ELR (cell line): ENCODE measurements at places on chromosomes 12 and 14.

DNA sequence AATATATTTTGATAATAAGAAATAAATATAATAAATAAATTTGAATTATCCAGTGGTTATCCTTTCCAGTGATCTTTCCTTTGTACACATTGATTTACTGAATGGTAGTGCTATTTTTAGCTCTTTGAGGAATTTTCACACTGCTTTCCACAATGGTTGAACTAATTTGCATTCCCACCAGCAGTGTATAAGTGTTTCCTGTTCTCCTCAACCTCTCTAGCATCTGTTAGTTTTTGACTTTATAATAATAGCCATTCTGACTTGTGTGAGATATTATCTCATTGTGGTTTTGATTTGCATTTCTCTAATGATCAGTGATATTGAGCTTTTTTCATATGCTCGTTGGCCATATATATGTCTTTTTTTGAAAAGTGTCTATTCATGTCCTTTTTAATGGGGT is 333.7 kb downstream of the RAD51B start:
- no peak for DNase-seq

DNA sequence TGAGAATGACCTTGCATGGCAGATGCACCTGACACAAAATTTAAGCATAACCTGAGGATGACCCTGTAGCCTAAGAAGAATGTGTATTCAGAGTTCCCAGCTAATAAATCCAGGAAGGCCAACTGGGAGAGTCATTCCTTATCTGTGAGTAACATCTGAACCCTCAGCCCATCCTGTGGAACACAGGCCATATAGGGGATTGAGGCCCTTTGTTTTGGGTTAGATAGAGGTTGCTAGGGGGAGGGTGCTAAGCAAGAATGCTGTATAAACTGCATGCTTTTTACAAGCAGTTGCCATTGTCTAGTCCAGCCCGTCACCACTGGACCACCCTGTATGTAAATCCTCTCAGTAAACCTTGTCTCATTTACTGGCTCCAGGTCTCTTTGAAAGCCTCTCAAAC is 77.0 kb downstream of the BICD1 start:
- DNase-seq = peak; percentile 62

- DNase-seq = no peak
Measured at GRCh38 chr14:52429451-52429850, 115.3 kb downstream of the PTGER2 start.

- no peak for DNase-seq
Measured at GRCh38 chr12:113850309-113851056, 115.6 kb downstream of the RBM19 start.

GRCh38 chr14:89848165-89848564 is 106.4 kb downstream of the EFCAB11 start:
- peak; percentile 19 for DNase-seq

GRCh38 chr12:48978291-48978740 is at the start of gene WNT1:
TSS of gene WNT1 (plus strand) at chr12:48978322. CDS start at chr12:48978651, 329 bp downstream.
- DNase-seq = no peak

- no peak for DNase-seq
Measured at GRCh38 chr14:36009643-36010042, 166.9 kb downstream of the PTCSC3 start.

DNA sequence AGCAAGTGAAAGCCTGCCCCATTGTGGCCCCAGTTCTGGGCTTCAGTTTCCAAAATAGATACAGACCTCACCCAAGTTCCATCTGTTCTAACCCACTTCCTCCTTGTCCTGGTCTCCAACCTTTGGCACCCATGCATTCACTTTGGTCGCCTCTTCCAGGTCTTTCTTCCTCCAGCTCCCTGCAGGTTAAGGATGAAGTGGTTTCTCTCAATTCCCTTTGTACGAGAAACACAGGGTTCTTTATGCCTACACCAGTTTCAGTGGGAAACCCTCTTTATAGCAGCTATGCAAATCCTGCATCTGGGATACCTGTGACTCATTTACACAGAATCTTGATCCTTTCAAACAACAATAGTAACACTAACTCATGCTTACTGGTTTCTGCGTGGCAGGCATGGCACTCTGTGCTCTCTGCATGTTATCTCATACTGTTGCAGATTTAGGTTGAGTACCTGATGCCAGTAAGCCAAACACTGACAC is 110.6 kb upstream of the AMIGO2 start:
- peak; percentile 67 for DNase-seq

- DNase-seq = peak; percentile 56
Measured at GRCh38 chr12:107126796-107127481, 33.6 kb upstream of the CRY1 start.

DNA sequence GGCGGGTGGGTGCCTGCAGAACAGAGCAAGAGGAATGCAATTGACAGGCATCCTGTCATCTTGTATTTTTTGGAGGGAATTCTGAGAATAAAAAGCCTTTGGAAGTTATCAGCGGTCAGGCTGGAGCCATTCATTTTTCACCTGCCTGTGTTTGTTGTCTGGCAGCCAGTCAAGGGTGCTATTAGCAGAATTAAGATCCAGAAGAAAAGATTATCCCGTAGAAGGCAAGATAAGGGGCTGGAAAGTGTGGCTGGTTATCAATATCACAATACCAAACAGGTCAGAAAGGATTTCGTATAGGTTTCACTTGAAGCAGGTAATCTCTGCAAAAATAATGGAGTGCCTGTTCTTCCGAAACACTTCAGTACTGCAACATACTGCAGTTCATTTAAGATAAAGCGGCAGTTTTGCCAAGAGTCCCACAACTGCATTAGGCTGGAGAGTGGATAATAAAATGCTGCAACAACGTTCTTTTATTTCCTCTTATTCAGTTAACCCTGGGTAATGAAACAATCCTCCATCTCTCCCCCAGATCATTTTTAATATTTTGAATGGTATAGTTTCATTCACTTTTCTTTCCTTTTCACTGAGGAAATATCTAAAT is 171.2 kb upstream of the CDKN3 start:
- no peak for DNase-seq

GRCh38 chr12:46524778-46525177 is 152.2 kb upstream of the SLC38A2 start:
- peak; percentile 60 for DNase-seq

DNA sequence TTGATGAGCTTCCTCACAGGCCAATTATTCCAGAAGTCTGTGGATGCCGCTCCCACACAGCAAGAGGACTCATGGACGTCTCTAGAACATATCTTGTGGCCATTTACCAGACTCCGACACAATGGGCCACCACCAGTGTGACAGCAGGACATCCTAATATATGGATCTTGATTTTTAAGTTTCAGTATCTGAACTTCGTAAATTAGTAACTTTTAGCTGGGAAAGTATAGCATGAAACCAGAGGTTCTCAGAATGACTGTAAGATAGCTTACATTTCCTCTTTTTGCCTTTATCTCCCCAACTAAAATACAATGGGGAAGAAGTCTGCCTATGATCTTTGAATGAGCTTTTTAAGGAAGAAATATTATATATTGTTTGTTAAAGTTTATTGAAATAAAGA is 87.0 kb downstream of the DNAI7 start:
- no peak for DNase-seq

GRCh38 chr12:123502163-123502704 is 31.3 kb downstream of the RILPL1 start:
- no peak for DNase-seq

- no peak for DNase-seq
Measured at GRCh38 chr12:93587611-93588010, 15.1 kb downstream of the SOCS2 start.

DNA sequence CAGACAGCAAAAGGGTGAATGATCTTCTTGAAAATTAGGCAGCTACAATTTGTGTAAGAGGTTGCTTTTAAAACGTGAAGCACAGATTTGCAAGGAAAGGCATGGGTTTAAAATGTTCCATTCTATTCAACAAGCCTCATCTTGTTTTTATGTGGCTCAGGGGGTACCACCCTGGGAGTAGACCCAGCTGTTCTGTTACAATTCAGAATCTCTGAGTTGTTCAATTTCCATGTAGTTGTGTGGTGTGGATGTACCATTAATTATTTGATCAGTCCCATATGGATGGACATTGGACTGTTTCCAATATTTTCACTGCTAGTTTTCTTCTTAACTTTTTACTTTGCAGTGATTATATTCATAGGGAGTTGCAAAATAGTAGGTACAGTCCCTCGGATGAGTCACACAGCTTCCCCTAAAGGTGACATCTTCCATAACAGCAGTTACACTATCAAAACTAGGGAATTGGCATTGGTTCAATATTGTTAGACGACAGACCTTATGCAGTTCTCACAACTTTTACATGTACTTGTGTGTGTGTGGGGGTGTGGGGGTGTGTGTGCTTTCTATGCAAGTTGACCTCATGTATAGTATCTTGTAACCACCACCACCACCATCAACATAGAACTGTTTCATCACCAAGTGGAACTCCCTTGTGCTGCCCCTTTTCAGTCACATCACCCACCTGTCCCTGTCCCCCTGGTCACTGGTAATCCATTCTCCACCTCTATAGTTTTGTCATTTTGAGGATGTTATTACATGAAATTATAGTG is 59.0 kb upstream of the CAPRIN2 start:
- DNase-seq = no peak
